OCI-M1 (cell line): ENCODE measurements at places on chromosomes 4 and X.

DNA sequence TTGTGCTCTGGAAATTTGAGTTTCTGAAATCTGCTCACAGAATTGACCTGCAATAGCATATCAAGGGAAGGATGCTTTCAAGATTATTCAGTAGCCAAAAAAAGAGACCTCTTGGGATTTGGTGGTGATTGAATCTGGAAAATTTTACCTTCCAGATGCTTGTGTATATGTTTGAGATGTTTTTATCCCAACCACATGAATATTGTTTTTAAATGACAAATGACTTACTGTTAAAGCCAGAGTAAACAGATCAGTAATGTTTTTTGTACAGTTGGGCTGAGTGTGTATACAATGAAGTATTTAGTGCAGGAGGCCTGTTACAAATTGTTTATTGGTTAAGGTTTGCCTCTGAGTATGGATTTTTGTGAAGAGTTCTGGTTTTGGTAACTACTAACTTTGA is 126.5 kb downstream of the CBR4 start:
- no peak for DNase-seq

DNA sequence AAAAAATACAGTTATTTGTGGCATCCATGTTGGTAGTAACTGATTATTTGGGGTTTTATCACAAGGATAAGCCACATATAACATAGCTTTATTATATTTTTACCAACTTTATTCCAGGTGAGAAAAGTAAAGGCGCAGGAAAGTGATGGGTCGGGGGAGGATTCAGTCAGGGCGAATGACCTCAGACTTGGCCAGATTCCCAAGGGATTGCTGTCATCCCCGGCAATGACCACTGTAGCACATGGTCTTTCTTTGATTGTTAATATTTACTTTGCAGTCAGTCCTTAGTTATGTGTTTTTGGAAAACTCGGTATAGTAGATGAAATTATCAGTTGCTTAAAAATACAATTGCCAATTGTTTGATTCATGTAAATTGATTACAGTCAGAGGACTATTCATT is 17.6 kb downstream of the GRIA3 start:
- DNase-seq, result no peak

- DNase-seq, result no peak
Measured at GRCh38 chr4:3287271-3287971, 5.4 kb upstream of the RGS12 start.

DNA sequence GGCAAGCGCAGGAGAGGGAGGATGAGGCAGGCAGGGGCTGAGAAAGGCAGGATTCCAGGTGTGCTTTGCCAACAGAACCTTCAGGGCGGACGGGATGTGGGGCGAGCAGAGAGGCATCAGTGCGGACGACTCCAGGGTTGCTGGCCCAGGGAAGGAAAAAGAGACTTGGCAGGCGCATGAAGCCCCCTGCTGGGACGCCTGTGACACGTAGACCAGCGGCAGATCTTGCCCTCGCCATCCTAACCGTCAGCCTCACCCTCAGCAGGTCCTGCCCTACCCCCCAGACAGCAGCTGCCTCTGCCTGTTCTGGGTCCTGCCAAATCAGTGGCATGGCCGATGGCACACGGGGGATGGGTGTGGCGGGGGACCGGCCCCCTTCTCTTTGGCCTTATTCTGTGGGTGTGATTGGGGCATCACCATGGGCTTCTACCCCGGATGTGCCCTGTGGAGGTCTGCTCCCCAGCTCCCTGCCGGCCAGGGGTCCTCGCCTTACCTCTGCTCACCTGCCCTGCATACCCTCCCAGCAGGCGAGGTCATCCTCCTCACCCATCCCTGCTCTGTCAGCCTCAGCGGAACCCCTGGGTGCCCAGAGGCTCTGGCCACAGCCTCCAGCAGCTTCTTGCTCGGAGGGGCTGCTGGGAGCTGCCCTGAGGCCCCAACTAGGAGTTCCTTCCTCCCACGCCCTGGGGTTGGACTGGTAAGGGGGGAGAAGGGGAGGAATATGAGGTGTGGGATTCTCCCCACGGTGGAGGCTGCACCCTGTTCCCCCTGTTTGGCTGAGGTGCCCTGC is 2.9 kb upstream of the SH3BP2 start:
- DNase-seq, result no peak

DNA sequence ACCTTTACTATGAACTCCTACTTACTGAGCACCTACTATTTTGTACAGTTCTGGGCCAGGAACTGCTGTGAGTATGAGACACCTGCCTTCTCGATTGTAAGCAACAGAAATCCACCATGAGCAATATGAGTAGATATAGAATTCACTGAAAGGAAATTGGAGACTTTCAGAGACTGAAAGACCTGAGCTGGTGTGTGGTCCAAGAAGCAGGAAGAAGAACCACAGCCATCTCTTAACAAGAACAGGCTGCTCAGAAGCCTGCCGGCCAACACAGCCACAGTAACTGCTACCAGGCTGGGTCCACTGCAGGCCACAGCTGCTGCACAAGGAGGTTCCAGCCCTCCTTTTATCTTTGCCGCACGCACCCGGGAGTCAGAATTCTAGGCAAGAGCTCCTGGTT is 10.8 kb upstream of the ACSL1 start:
- DNase-seq, result no peak
